Suprapubic skin (tissue), 4 donors: ENCODE measurements at places on chromosomes 4 and X.

DNA sequence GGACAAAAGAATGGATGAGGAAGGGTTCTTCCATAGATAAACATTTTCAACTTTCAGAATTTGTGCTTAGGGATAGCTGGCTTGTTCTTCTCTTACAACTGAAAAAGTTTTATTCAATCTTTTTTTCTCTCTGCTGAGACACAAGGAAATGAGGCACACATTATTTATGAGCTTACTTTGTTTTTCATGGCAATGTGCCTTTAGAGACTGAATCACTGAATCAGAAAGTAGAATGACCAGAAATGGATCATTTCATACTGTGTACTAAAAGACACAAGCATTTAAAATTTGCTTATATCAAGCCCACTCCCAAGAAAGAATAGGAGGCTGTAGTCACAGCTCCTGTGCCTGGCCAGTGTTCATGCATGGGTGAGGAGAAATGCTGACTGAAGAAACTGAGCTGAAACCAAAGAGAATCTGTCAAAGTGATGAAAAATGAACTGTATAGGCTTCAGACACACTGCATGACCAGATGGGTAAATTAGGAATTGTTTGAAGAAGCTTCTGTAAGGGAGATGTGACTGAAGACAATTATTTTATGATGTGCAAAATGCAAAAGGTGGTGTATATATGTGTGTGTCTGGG lies 413.8 kb downstream of the RAPGEF2 start:
- no peak for DNase-seq

DNA sequence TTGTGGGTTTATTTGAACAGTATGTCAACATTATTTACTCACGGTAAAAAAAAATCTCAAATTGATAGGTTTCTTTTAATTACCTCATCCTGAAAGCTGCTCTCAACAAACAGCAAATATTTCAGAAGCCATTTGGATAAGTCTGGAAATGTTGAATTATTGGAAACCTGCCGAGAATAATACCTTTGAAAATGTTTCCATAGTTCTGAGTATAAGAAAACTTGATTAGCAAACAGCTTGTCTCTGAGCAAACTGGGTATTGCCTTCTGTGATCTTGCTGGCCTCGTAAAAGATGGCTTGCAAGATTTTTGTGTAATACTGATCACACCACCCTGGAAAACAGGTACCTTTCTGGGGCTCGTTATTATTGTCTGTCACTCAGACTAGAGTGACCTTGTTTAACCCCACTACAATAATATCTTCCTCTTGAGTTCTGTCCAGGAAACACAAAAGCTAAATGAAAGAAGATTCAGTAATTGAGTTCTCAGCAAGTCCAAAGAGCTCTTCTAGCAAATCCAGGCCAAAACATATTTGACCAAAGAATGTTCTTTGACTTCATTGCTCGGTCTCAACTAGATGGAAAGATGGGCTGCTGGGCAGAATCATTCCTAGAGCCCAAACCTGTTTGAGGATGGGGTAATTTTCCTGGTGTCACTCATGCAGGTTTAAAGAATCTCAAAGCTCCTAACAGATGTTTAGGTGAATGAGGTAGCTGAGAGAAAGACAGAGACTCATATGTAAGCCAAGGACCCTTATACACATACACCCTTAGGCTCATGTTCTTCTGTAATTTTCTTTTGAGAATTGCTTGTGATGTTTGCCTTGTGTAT lies 255.6 kb upstream of the JADE1 start:
- no peak for DNase-seq

- DNase-seq: no peak
Measured at GRCh38 chr4:120703908-120704307, 218.6 kb downstream of the PRDM5 start.

DNA sequence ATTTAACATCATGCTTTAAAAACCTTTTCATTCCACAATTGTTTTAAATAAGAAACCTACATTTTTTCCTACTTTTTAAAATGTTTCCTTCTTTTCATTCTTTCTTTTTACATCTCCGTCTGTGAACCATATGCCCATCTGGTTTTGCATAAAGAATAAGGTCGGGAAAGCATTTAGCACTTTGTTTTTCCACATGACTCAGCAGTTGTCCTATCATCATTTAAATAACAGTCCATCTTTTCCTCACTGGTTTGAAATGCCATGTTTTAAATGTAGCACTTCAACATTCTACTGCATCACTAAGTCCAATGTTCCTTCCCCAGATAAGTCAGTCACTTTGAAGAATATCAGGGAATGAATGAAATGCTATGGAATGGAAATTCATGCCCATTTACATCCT lies 128.4 kb downstream of the SH3RF1 start:
- DNase-seq: no peak

- no peak for DNase-seq
Measured at GRCh38 chrX:129058405-129058804, 464.9 kb downstream of the SMARCA1 start.

DNA sequence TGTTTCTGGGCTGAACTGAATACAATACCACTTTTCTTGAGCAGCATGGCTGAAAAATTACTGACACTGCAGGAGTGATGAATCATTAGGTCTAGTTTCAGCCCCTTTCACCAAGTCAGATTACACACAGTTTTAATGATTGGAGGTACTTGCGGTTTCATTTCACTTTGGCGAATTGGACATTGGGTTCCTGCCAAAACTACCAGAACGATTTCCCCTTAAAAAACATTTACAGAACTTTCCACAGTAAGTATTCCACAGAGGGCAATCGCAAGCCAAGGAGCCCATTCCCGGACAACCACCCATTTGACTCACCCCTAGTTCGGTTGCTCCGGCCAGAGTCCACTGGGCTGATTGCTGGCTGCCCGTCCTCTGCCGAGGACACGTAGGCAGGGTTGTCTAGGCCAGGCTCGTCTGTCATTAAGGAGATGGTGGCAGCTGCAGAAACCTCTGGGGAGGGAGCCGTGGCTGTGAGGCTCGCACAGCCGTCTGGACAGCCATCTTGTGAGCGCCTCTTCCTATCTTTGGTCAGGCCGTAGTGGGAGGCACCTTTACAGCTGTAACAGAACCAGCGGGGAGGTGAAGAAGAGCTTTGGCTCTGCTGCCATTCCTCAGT lies 83.5 kb downstream of the LNX1 start:
- no peak for DNase-seq

DNA sequence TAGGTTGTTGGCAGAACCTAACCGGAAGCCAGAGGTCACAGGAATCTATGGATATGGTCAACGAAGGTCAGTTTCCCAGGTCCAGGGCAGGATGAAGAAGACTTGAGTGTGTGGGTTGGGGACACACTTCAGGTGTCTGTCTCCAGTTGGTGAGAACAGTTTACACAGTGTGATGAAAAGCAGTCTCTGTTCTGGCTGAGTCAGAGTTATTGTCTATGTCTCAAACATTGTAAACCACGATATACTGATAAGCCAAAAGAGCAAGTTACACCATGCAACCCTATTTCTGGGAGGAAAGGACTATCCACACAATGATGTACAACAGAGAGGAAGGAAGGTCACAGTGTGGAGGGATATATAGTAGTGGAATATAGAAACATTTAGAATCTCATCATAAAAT lies 187.1 kb upstream of the C1QTNF7 start:
- no peak for DNase-seq

GRCh38 chr4:76881375-76881774 lies 16.6 kb downstream of the SOWAHB start:
- DNase-seq: no peak

DNA sequence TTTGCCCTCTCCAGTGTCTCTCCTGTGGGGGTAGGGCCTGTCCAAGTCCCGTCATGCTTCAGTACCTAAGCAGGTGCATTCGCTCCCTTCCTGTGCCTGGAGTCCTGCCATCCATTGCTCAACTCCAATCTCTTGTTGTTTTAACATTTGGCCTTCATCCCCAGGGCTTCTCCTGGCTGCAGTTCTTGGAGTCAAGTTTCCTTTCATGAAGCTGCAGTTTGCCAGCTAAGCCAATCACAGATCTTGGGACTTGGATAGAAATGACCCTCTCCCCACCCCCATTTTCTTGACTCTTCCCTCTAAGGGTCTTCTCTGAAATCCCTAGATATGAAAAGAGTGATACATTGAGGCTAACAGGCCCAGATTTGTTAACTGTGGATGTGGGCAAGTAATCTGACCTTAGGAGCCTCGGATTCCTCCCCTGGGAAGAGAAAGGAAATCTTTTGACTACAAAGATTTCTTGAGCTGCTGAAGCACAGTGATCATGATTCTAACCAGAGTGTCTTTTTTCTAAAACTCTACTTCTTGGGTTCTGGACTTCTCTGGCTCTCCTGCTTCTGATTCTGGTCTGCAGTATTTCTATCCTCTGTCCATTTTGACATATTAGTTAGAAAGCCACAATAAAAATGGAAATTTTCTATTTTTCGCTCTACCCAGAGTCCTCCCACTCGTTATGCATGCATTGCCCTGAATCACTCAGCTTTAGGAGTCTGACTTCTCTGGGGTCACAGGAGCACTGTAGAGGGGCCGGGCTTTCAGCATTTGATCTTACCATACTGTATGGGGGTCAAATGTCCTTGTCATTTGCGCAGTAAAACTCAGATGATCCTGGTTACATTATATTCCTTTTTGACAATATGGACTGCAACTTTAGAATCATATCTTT lies 61.0 kb downstream of the CHRNA9 start:
- DNase-seq: no peak

DNA sequence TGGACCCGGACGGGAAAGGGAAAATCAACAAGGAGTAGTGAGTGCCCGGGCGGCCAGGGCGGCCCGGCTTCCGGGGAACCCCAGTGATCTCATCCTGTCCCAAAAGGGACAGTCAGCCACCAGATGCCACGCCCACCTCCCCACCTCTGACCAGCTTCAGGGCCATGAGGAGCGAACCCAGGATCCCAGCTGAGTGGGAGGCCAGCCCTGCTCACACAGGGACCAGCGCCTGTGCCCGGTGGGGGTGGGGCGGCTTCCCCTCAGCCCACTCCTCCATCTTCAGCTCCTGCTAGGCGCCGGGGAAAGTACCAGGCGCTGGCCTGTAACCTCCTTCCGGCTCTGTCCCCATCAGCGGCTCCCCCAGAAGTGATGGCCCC lies 6.2 kb downstream of the MYL5 start:
- peak; percentile 78 for DNase-seq

- DNase-seq: no peak
Measured at GRCh38 chr4:5322321-5322720, 271.0 kb downstream of the STK32B start.

- DNase-seq: no peak
Measured at GRCh38 chr4:139514382-139515059, 41.5 kb downstream of the SETD7 start.

- no peak for DNase-seq
Measured at GRCh38 chrX:2387614-2388239, 113.0 kb downstream of the DHRSX start.

DNA sequence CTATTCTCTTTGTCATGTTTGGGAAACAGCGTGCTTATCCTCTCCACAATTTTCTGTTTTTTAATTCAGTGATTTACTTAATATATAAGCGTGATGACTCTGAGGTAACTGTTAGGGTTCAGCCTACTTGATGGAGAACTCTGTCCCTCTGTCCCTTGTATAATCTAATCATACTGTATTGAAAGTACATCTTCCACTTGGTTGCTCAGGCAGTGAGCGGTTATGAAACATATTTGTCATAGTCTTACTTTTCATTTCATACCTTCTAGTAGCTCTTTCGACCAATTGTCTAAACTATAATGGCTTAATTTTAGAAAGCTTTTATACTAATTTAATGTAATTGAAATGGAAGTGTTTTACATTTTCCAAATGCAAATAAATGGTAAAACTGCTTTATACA lies 469.0 kb downstream of the TLL1 start:
- DNase-seq: no peak
